EL (cell line): ENCODE measurements at places on chromosomes 3 and 15.
A peak's percentile ranks its signal among the peaks of the same experiment; 100 is the strongest.

DNA sequence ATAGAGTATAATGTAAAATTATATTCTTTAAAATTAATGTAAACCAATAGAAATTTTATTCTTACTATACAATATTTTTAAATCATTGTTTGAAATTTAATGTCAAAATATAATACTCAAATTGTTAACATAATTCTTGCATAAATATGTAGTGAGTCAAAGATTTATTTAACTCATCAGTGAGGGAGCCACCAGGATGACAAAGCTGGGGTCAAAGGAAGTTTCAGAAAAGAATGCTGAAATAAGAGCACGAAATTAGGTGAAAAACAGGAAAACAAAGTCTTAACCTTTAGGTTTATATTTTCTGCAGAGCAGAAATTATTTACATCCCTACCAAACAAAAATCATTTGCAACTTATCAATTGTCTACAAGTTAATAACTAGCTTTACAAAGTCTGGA, 74.1 kb downstream of the DIPK2A start:
- peak; percentile 40 for DNase-seq

- peak; percentile 46 for DNase-seq
Observed at GRCh38 chr15:39130556-39131379, 450.1 kb upstream of the THBS1 start.

- DNase-seq: peak; percentile 90
Observed at GRCh38 chr3:146968204-146968651, 363.1 kb upstream of the PLSCR5 start.

DNA sequence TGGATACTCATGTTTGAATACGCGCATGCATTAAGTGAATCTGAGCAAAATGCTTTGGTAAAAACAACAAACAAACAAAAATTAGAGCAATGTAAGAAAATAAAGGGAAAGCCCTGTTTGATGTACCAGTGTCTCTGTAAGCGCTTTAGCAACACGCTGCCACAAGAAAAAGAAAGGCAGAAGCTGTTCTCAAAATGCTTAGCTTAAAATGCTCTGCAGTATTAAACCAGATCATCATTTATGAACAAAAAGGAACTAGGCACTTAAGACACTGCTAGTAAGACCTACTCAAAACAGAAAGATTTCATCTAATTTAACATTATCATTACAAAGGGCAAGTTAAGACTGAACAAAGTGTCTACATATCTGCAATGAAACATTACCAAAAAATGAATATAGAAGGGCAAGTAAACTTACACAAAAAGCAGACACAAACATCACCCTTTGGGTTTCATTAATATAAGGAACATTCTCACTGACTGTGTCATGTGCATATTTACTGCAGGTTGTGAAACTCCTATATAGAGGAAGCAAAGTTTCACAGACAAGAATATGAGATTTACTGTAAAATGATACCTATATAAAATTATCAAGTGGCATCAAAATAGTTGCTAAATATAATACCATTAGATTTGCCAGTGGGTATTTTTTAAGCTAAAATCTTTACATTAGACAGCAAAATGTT, 102.1 kb downstream of the FBXL22 start:
- no peak for DNase-seq

DNA sequence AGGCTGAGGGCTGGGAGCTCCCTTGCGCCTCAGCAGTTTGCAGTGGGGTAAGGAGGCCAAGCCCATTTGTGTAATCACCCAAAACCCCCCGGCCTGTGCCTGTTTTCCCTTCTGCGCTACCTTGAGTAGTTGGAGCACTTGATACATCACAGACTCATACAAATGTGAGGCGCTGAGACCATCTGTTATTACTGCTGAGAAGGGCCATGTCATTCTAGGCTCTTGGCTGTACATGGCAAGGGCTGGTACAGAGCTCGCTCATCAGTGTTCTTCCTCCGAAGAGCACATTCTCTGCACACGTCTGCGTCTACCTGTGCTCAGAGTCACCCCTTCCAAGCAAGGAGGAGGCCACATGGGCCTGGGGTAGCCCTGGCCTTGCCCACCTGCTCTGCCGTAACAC, 9.3 kb downstream of the PLA2G4B start:
- no peak for DNase-seq

DNA sequence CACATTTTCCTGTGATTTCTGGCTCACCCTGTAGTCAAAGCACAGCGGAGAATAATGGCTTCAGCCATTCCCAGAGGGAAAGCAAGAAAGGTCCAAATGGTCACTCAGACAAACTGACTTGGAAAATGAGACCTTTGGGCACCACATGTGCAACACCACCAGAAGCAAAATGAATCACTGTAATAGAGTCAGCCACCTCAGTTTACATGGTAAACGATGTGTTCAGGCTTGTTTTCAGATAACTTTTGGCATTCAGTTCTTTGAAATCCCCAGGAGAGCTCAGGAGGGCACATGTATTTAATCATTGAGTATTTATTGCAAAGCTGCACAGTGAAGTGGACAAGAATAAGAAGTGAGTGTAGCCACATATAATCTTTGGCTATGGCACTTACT, 38.4 kb upstream of the ALCAM start:
- no peak for DNase-seq

- DNase-seq: peak; percentile 11
Observed at GRCh38 chr3:25084016-25084415, 344.0 kb upstream of the RARB start.

- DNase-seq: peak; percentile 56
Observed at GRCh38 chr3:73094129-73094528, 32.7 kb downstream of the EBLN2 start.

DNA sequence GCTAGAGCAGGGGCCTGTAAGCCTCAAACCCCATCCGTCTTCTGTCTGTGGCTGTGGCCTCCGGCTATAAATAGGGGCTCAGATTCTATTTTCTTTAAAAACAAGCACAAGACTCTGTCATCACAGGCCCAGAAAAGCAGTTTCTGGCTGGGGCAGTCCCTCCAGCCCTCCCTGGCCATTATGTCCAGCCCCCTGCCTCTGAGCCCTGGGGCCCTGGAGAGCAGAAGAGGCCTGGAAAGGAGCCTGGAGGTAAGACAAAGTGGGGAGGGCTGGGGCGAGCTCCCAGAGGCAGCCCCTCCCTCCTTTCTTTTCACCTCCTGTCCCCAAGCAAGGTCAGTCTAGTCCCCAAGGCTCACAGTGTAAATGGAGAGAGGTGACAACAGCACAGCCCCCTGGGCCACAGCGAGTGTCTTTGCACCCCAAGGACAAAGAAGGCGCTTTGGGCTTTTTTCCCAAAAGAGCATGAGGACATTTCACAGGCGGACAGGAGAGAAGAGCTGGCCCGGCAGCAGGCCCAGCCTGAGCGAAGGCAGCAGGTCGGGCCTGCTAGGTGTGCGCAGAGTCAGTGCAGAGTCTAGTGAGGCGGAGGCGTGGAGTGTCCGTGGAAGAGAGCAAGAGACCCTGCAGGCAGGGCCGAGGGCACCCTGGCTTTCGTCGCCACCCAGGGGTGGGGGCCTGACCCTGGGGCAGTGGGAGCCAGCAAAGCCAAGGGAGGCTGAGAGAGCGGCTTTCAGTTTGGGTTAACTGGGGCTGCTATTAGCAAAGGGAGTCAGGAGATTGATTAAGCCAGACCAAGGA, 188.3 kb downstream of the TBC1D2B start:
- no peak for DNase-seq

DNA sequence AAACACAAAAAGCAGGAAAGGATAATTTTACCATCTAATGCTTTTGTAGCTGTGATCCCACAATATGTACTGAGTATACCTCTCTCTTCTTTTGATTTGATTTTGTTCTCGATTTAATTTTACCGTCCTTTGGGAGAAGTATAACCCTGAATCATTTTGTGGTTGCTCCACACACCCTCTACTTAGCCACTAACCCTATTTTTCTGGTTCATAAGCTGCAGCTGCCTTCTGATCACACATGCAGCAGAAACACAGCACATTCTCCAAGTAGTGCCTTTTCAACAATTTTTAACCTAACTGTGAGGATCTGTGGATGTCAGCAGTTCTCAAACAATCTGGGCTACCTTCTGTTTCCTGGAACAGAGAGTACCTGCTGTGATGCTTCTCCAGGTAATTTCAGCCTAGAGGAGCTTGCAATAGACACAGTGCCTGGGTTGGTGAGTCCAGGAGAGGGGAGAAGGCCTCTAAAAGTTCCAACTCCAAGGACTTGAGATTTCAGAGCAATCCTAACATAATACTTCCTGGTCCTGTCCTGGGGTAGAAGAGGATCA, 40.3 kb downstream of the HGD start:
- no peak for DNase-seq

GRCh38 chr15:68113273-68113672, 59.2 kb downstream of the PIAS1 start:
- peak; percentile 28 for DNase-seq

DNA sequence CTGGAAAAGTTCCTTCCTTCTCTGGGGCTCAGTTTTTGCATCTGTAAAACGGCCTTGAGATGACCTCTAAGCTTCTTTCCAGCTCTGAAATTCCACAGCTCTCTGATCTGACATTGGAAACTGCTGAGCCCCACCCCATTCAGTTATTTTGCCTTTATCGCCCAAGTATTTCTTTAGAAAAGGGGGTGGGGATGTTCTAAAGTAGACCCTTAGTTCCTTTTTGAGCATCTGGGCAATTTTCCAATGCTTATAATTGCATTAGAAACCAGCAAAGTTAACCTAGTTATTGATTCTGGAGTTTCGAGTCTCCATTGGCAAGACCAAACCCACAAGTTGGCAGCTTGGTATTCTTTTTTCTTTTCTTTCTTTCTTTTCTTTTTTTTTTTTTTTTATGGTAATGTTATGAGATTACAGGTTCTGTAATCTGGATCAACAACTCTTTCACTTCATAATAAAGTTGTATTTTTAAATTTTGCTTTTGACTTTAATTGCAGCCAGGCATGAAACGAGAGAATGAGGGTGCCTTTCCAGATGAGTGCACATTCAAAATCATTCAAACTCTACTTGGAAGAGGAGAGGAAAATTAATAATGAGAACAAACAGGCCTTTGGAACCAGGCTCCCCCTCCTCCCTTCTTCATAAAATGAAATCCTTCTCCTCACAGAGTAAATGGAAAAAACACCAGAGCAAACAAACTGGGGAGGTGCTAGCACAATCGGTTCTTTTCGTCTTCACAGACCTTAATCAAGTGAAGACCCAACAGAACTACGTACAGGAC, 76.8 kb upstream of the LRIG1 start:
- DNase-seq: no peak
